MV-4-11 (cell line): ENCODE measurements at places on chromosomes 1 and 21.
A peak's percentile ranks its signal among the peaks of the same experiment; 100 is the strongest.

- DNase-seq: no peak
Observed at GRCh38 chr1:201945157-201945556, 1.2 kb downstream of the LMOD1 start.

DNA sequence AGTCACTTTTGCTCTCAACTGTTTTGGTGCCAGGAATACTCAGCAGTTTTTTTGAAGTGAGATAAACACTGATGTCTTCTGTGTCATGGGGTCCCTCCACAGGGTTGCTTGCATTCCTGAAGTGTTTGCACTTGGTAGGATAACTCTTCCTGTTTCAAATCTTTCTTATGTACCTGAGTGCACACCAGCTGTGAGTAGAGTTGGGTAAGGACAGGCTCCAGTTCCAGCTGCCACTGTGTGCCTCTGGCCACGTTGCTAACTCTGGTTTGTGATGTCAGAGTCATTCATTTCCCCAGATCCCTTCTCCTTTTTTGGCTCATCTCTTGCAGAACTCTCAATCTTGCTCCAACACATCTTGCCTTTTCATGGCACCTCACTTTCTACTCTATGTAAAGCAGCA lies 356.3 kb upstream of the B3GALT2 start:
- peak; percentile 37 for DNase-seq

DNA sequence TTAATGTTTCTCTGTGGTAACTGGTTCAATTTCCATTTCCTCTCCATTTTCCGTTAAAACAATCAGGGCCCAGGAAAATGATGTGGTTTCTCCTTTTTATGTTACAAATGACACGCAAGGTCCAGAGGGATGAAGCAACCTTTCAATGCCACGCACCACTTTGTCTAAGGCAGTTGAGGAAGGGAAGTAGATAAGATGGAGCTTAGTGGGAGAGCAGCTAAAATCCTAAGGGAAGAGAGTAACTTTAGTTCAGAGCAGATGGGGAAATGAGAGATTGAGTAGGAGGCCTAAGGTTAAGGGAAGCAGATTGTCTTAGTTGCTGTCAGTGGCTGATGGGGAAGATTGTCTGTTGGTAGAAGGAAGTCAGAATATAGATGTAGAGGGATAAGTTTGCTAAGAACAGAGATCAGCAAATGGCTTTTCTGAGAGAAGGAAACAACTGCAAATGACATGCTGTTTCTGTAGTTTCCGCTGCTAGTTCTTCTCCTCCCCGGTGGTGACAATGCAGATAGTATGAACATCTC lies 660 bp downstream of the CD1C start:
- peak; percentile 74 for DNase-seq

- DNase-seq: peak; percentile 78
Observed at GRCh38 chr1:36187800-36188593, 32.0 kb downstream of the MAP7D1 start.

DNA sequence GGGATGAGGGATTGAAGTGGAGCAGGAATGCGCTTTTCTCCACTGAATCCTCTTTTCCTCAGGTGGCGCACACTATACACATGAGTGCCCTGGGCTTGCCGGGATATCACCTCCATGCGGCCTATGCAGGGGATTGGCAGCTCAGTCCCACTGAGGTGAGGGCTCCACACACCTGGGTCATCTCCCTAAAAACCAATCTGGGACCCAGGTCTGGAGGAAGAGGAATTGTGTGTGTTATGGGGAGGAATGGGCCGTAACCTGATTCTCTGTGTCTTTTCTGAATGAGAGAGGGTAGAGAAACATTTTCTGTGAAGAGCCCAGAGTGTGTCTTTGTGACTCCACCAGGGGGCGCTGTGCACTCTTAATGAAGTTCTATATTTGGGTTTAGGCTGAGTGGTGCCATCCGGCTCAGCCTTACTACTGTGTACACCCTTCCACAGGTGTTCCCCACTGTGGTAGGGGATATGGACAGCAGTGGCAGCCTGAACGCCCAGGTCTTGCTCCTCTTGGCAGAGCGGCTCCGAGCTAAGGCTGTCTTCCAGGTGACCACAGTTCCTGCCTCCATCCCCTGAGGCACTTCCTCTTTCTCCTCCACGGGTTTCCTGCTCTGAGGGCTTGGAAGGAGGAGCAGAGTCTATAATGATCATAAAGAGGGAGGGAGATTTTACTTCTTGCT lies 1.5 kb downstream of the TOMM40L start:
- DNase-seq: peak; percentile 86

DNA sequence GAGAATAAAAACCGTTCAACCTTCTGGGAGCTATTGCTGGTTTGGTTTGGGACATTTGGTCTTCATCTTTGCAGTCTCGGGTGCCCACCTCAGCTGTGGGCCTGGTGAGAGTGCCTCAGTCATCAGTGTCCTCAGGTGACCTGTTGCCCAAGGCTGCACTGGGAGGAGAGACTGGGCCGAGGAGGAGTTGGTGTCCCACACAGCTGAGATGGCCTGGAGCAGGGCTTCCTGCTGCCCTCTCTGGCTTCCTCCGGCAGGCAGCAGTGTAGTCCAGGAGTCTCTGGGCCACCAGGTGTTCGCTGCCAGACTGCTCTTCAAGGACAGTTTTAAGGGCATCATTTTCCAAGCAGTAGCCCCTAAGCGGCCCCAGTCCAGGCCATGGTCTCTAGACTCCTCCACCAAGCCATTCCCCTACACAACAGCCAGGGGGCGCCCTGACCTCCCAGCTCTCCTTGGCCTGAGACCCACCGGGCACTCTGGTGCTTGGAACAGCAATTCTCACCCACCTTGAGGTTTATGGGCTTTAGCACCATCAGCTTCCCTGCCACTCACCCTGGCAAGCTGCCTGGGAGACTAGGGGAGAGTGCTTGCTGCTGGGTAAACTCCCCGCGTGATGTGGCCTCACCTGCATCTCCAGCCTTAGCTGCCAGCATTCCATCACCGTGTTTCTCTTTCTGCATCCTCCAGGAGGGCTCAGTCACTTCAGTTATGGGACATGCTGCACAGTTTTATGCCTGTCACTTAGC lies 9.1 kb upstream of the SYTL1 start:
- no peak for DNase-seq

DNA sequence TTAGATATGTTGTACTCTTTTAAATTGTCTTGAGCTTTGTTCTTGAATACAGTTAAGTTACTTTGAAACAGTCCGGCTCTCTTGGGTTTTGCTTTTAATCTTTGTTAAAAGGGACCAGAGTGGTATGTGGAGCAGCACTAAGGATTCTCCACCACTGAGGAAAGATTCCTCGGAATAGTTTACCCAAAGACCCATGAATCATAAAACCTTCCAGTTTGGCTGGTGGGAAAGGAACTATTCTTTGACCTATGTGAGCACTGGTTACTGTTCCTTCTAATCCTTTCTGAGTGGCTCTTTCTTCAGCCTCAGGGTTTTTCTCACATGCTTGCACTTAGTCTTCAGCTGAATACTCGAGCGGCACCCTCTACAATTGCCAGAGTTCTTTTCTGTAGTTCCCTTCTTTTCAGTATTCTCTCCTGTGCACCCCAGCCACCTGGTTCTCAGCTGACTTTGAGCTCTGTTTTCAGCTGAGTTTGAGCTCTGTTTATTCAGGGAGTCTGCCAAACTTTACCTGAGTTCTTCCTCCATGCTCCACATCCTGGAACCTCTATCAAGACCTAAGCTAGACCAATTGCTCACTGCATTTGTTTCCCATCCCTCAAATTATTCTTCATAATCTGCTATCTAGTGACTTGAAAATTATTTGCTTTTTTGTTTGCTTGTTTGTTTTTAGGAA lies 253.8 kb upstream of the PLXNA2 start:
- DNase-seq: no peak

- DNase-seq: no peak
Observed at GRCh38 chr1:160122978-160123495, 7.5 kb downstream of the ATP1A2 start.

DNA sequence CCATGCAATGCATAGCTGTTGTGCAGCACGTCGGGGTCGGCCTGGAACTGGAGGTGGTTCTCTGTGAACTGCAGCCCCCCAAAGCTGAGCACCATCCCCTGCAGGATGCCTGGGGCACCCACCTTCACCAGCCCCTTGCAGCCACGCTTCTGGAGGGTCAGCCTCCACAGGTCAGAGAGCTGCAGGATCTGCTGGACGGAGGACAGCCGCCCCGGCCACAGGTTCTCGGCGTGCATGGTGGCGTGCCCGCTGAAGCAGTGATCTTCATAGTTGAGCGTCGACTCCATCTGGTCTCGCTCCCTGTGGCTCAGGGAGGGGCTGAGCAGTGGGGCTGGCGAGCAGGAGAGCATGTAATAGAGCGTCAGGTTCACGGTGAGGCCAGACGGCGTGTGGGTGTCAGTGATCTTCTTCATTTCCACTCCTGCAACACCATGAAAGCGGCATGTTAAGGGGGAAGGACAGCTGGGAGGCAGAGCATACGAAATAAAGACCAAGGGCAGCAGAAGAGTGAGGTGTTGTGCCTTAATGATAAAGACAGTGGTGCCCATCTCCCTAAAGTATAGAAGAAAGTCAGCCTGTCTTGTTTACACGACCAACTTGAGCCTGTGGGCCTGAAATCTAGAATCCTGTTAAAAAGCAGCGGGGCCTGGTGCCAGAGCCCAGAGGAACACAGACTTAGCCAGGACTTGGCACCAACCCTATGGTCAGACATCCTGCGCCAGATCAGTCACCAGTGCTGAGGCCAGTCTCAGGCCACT lies 3.0 kb downstream of the KIAA2013 start:
- no peak for DNase-seq

DNA sequence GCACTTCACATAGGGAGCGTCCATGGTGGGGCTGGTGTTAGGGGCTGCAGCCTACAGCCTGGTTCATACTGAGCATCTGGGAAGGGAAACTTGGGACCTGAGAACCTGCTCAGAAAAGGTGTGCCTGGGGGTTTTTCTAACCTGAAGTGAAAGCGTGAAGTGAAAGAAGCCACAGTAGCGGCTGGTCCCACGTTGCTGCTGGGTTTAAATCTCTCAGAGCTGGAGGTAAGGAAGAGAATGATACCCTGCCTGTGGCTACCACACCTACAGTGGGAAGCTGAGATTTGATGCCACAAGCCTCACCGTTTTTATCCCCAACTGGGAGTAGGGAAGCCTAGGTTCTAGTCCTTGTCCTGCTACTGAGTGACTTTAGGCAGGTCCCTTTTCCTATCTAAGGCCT lies 21.0 kb upstream of the FUCA1 start:
- DNase-seq: no peak

DNA sequence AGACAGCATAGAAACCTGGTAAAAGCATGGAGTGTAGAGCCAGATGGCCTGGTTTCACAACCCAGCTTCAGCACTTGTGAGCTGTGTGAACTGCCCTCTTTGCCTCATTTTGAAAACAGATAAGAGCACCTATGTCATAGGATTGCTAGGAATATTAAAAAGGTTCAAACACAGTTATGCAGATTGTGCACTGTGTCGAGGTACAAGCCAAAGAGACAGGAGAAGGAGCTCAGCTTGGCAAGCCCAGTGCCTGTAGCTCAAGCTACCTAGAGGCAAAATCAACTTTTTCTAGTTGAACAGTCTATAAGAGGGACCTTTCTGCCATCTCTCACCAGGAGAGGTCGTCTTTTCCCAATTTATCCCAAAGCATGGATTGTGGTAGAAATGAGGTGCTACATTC lies 5.0 kb downstream of the CHODL start:
- DNase-seq: no peak

GRCh38 chr1:29171089-29171488 lies 10.6 kb downstream of the SRSF4 start:
- DNase-seq: no peak

- DNase-seq: no peak
Observed at GRCh38 chr1:33221385-33221758, 34.9 kb upstream of the ZNF362 start.

GRCh38 chr1:170445096-170445495 lies 86.9 kb upstream of the GORAB start:
- no peak for DNase-seq

GRCh38 chr1:79556189-79556588 lies 549.7 kb upstream of the ADGRL4 start:
- no peak for DNase-seq

- no peak for DNase-seq
Observed at GRCh38 chr1:63173161-63173560, 149.2 kb upstream of the FOXD3 start.

DNA sequence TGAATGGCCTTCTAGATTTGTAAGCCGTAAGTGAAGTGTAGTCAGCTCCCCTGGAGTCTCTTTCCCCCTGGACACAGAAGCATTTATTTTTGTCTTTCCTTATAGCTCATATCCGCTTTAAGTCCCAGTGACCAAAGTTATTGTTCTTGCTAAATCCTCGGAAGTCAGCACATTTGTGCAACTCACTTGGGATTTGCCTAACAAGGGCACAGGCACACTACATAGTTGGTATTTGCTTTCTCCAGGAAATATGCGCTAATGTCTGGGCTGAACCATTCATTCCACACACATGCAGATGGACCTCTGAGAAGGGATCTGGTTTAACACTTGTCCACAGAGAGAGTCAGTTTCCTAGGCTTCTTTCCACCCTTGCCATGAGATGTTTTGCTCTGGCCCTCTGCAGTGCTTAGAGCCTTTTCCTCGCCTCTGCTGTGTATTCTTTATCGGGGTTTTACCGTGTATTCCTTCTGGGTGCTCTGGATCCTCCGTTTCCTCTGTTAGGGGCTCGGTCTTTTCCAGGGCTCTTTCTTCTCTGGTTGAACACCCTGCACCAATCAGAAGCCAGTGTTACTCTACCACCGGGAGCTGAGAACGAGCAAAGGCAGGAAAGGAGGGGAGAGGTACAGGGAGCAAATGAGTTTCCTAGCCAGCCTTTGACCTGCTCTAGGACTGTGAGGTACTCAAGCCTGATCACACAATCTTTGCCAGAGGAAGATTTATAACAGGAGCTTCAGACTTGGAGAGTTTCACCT lies 72.4 kb downstream of the ABCA4 start:
- no peak for DNase-seq

DNA sequence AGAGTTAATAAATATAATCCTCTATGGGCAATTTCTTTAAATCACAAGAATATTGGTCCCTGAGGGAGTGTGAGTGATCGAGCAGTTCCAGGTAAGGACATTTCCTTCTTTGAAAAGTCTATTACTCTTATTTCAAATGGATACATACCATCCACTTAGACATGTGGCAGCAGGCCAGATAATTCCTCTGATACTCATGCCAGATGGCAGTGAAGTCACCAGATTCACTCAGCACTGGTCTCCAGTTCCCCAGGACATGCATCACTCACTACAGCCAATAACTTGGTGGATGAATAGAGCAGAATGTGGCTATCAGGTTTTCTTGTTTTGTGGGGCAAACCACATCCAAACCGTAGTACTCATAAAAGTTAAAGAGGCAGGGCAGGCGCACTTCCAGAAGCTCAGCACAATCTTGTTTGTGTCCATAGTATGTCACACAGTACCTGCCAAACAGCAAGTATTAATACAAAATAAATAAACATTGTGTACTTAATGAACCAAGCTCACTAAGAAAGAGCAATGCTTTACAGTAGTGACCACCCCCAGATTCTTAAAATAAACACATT lies 74.2 kb upstream of the CD53 start:
- DNase-seq: no peak

DNA sequence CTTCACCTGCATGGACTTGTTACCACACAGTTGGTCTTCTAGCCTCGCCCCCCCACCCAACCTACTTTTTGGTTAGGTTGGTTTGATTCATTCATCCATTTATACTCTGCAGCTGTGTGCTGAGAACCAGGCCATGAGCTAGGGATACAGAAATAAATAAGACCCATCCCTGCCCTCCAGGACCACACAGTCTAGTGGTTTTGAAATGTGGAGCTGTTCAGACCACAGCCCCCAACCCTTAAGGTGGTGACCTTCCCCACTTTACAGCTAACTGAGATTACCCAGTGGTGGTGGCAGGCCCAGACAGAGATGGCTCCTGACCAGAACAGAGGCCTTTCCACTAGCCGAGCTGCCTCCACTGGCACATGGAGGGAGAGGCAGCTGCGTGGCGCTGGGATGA lies 37.0 kb downstream of the LRRN2 start:
- no peak for DNase-seq

- no peak for DNase-seq
Observed at GRCh38 chr21:37878946-37879660, 37.2 kb downstream of the KCNJ6 start.
